ENCODE measurements at places on chromosomes 3 and 15.

GRCh38 chr3:126136428-126137220 is 43.8 kb downstream of the ALDH1L1 start:
- no peak for DNase-seq

- DNase-seq = no peak
Observed at GRCh38 chr3:119276680-119277079, 17.5 kb upstream of the ARHGAP31 start.

- no peak for DNase-seq
Observed at GRCh38 chr3:162568706-162569105, 1072.1 kb downstream of the OTOL1 start.

- DNase-seq = no peak
Observed at GRCh38 chr3:138366006-138366759, 17.8 kb downstream of the MRAS start.

DNA sequence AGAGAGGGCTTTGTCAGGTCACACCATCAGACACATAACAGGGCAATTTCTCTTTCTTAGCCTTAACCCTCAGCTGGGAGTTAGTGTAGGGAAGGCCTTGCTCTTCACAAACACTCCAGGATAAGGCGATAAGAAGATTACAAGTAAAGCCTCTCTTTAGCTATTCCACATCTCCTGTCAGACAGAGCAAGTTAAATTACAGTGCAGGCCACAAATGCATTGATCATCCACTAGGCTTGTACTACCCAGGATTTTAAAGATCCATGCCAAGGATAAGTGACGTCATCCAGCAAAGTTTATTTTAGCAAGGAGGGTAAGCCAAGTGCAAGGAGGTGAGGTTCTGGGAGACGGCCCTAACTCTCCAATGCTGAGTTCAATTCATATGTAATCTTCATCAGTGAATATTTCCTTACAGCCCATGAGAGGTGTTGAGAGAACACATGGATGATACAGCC is 890.6 kb upstream of the NR2F2 start:
- no peak for DNase-seq

DNA sequence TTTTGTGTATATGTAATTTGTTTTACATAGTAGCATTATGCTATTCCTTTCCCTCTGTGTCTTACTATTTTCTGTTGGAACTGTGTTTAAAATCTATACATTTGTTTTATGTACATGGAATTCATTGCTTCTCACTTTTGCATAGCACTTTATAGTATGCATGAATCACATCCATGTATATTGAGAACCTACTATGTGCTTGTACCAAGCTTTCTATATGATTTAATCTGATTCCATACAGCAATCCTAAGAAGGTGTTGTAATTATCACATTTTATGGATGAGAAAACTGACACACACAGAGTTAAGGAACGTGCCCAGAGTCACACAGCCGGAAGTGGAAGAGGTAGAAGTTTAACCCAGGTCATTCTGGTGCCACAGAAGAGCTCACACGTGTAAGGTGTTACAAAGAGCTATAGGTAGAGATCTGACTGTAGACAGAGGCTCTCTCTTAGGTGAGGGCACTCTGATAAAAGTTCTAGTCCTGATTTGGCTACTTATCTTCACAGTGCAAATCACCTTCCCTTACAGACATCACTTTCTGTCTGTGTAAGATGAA is 3.5 kb upstream of the SMAD3 start:
- no peak for DNase-seq

- DNase-seq = peak; percentile 78
Observed at GRCh38 chr3:43162230-43163084, 56.6 kb upstream of the POMGNT2 start.

- no peak for DNase-seq
Observed at GRCh38 chr15:39183164-39183881, 397.6 kb upstream of the THBS1 start.

- DNase-seq = peak; percentile 48
Observed at GRCh38 chr3:194640829-194641228, 7.6 kb upstream of the TMEM44 start.

- DNase-seq = no peak
Observed at GRCh38 chr3:48069339-48069738, 53.1 kb upstream of the MAP4 start.

- DNase-seq = peak; percentile 54
Observed at GRCh38 chr3:114231616-114232015, 5.8 kb downstream of the ZNF80 start.

GRCh38 chr3:141147657-141148056 is 84.0 kb upstream of the PXYLP1 start:
- no peak for DNase-seq

- no peak for DNase-seq
Observed at GRCh38 chr15:91866371-91866905, 12.9 kb downstream of the SLCO3A1 start.

GRCh38 chr3:157159762-157160657 is at the start of gene CCNL1:
Gene CCNL1, minus strand, starts transcription at chr3:157160147. Its CDS starts 53 bp downstream, at chr3:157160094.
- peak; percentile 95 for DNase-seq

GRCh38 chr15:57436166-57436565 is 59.9 kb downstream of the CGNL1 start:
- DNase-seq = no peak

GRCh38 chr15:86610038-86610437 is 530.4 kb downstream of the AGBL1 start:
- no peak for DNase-seq

GRCh38 chr3:13700889-13701288 is 152.0 kb downstream of the FBLN2 start:
- no peak for DNase-seq

DNA sequence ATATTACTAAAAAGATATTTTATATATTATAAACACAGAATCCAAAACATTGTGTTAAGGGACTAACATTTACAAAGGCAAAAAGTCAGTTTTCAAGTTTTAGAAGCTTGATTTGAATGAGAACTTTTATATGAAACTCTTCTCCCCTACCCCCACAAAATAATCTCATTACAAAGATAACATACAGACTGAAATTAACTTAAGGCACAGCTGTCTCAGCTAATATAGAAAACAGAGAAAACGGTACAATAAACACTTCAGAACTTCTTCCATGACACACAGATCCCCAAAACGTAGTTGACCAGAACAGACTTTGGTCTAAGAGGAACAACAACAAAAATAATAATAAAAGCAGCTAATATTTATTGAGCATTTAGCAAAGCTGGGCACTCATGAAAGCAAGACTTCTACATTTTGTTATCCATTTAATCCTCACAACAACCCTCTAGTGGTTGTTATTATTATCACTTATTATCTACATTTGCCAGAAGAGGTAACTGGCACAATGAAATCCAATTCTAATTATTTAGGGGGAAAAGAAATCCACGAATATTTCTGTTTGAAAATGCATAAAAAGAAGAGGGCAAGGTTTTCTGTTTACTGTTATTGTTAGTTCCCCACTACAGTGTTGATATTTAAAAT is 68.1 kb downstream of the PFN2 start:
- DNase-seq = no peak

- DNase-seq = no peak
Observed at GRCh38 chr3:170703121-170703588, 117.3 kb upstream of the SLC7A14 start.

GRCh38 chr3:195182470-195182795 is 88.5 kb downstream of the XXYLT1 start:
- no peak for DNase-seq

GRCh38 chr15:33074942-33075341 is 119.6 kb downstream of the FMN1 start:
- DNase-seq = no peak

DNA sequence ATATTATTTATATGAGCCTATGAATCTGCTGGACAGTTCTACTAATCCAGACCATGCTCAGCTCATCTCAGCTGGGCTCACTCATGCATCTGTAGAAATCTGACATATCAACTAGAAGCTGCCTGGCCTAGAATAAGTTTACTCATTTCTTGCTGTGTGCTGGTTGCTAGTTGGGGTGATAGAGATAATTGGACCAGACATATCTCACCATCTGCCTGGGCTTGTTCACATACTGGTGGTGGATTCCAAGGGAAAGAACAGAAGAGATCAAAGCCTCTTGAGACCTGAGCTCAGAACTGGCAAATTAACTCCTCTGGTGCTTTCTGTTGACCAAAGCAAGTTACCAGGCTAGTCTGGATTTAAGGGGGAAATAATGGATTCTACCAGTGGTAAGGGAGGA is 109.1 kb downstream of the NSUN3 start:
- DNase-seq = no peak

GRCh38 chr3:187951452-187952190 is 202.3 kb upstream of the LPP start:
- no peak for DNase-seq
